ENCODE measurements at places on chromosomes 16 and 17.

- peak; percentile 14 for DNase-seq
Observed at GRCh38 chr17:66494023-66494803, 191.8 kb downstream of the PRKCA start.

DNA sequence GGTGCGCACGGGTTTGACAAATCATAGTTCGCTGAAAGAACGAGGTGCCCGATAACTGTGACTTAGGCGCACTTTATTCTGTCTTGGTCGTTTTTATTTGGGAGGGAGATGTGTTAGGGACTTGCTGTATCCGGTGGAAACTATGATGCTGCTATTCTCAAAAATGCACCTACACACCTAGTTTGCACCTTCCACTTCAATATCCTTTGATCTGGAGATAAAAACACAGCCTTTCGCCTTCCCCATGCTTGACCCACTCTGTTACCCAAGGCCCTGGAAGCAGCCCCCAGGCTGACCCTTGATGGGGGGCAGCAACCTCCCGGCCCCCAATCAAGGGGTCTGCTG, 15.0 kb upstream of the FOXF1 start:
- no peak for DNase-seq

DNA sequence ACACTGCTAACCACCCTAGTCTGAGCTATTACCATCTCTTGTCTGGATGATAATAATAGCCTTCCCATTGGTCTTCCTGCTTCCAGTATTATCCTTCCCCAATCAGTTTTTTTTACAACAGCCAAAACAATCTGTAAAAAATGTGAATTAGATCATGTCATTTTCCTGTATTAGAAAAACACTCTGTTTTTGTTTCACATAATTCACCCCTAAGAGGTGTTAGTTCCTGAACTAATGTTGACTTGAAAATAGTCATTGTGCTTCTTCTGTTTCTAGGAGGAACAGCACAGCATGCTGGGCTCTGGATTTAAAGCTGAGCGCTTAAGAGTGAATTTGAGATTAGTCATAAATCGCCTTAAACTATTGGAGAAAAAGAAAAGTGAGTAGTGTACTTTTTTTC, 20.0 kb downstream of the IST1 start:
- no peak for DNase-seq

GRCh38 chr17:4711661-4712181, 1.3 kb downstream of the ARRB2 start:
- DNase-seq, result no peak

DNA sequence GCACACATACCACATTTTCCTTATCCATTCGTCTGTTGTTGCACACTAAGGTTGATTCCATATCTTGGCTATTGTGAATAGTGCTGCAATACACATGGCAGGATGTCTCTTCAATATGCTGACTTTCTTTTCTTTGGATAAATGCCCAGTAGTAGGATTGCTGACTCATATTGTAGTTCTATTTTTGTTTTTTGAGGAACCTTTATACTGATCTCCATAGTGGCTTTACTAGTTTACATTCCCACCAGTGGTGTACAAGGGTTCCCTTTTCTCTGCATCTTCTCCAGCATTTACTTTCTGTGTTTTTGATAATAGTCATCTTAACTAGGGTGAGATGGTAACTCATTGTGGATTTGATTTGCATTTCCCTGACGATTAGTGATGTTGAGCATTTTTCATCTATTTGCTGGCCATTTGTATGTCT, 118.1 kb downstream of the STXBP4 start:
- DNase-seq, result peak; percentile 6

GRCh38 chr17:48724251-48725003, 1.4 kb downstream of the PRAC2 start:
- DNase-seq, result no peak

GRCh38 chr17:77684803-77685798, 273.4 kb upstream of the TNRC6C start:
- DNase-seq, result no peak

GRCh38 chr17:83173914-83174361, 94.5 kb downstream of the METRNL start:
- no peak for DNase-seq

- peak; percentile 44 for DNase-seq
Observed at GRCh38 chr17:10072556-10073425, 125.6 kb downstream of the GAS7 start.

- DNase-seq, result no peak
Observed at GRCh38 chr17:62134397-62134796, 69.3 kb upstream of the MED13 start.

DNA sequence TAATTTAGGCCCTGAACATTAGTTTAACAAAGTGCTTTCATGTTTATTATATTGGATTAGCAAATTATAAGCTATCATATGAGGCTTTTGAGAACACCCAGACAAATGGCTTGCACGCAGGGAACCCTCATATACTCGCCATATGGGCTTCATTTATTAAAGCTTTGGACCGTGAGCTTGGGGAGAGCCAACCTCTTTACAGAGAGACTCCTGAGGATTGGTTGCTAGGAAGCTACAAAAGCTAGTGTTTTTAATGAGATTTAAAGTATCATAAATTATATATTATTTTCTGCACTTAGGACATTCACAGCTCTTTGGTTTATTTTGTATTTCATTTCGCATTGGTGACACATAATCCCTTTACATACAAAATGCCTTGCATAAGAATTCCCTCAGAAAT, 193.8 kb upstream of the TOX3 start:
- DNase-seq, result no peak

DNA sequence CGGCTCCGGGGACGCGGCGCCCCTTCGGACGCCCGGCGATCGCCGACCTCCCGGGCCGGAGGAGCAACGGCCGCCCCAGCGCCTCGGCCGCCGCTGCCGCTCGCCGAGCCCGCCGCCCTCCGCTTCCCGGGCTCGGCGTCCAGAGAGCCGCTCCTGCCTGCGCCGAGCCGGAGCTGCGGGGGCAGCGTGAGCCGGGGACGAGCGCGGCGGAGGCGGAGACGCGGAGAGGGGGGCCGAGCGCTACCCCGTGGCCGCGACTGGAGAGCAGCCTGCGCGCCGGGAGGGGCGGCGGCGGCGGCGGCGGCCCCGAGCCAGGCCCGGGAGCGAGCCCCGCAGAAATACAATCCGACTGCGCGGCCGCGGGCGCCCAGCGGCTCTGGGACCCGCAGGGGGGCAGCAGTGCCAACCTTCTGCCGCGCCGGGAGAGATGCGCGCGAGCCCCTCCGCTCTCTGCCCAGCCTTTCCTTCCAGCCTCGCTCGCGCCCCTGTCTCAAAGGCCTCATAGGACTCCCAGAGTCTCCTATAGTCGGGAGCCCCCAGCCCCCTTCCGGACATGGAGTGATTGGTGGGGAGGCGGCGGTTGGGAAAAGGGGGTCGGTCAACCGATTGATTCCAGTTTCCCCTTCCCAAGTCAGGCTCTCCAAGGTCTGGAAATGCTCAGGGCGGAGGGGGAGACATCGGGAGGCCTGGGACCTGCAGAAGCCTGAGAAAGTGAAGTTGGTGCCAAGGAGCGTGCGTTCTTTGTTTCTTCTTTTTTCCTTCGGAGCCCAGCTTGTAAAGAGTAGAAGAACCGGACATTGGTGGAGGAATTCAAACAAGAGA, 1.0 kb upstream of the SDK2 start:
- DNase-seq, result peak; percentile 22

- no peak for DNase-seq
Observed at GRCh38 chr17:76599694-76600460, 14.2 kb upstream of the ST6GALNAC2 start.

DNA sequence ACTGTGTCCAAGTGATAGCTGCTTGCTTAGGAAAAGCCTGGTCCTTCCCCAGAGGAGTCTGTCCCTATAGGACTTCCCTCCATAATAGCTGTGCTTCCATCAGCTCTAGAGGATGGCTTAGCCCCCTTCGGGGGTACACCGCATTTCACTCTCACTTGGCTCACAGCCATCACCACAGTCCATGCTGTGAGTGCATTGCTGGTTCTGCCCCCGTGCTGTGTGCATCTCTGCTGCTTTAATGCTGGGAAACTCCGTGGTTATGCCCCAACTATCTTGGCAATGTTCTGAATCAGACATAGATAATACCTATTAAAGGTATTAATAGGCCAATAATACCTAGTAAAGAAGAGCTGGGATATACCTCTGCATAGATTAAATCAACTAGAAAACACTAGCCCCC, 58.3 kb downstream of the SIAH1 start:
- DNase-seq, result no peak

- no peak for DNase-seq
Observed at GRCh38 chr16:53892155-53892554, 188.2 kb downstream of the FTO start.

GRCh38 chr16:66899945-66900710, 18.6 kb downstream of the CDH16 start:
- no peak for DNase-seq

GRCh38 chr16:66961914-66962313, 848 bp downstream of the CES3 start:
- DNase-seq, result no peak

- no peak for DNase-seq
Observed at GRCh38 chr16:67207249-67208091, 8.5 kb downstream of the ELMO3 start.

DNA sequence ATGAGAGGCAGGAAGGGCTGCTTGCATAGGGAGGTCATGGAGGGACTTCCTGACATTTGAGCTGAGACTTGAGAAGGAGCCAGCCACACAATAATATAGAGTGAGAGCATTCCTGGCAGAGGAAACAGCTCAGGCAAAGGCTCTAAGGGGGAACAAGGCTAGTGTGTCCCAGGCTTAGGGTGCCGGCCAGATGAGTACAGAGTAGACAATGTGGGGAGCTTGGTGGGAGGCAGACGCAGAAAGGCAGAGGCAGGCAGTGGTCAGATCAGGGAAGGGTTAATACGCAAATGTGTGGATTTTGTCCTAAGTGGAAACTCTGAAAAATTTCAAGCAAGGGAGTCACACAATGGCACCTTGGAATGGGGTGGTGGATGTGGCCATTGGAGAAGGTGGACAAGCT, 31.3 kb downstream of the CD300LB start:
- no peak for DNase-seq

DNA sequence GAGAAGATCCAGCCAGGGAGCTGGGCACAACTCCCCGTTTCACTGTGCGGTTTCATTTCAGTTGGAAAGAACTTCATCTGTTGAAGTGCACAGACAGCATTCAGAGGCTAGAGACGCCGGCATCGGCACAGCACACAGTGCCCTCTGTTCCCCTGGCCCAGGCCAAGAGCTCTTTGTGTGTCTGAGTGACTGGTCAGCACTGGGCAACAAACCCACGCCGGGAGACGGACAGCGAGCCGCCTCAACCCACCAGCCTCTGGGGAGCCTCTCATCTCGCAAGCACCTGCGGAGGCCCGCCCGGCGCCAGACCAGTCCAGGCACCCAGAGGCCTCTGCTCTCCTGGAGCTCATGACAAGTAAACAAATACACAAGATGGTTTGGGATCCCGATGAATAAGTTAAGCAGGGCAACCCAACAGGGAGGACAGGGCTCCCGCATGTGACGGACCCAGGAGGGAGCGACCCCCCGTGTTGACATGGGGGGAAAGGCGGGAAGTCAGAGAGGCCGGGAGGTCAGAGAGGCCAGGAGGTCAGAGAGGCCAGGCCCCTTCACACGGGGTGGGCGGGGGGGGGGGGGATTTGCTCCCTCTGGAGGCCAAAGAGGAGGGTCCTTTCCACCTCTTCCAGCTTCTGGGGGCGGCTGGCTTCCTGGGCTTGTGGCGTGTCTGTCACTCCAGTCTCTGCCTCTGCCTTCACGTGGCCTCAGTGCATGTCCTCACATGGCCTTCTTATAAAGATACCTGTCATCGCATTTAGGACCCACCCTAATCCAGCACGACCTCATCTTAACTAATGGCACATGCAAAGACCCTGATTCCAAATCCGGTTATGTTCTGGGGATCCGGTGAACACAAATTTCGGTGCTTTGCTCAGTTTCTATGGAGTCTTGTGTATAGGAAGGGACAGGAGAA, 25.8 kb upstream of the KLHDC4 start:
- DNase-seq, result no peak

DNA sequence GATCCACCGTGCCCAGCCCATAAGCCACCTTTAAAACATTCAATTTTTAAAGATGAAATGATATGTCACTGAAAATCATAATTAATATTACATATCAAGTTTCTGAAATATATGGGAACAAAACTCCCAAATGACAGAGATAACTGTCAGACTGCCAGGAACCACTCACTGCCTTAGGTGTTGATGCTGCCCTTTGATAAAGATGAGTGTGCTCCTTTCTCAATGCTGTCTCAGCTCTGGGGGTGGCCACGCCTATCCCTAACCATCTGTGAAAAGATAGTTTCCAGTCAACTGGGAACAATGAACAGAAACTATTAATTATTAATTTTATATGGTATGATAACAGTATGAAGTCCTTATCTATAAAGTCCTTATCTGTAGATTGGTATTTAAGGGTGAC, 177.7 kb downstream of the MYO1D start:
- DNase-seq, result no peak

- DNase-seq, result no peak
Observed at GRCh38 chr16:52577130-52577706, 30.3 kb upstream of the TOX3 start.

- no peak for DNase-seq
Observed at GRCh38 chr17:79950306-79950705, 85.4 kb downstream of the TBC1D16 start.

DNA sequence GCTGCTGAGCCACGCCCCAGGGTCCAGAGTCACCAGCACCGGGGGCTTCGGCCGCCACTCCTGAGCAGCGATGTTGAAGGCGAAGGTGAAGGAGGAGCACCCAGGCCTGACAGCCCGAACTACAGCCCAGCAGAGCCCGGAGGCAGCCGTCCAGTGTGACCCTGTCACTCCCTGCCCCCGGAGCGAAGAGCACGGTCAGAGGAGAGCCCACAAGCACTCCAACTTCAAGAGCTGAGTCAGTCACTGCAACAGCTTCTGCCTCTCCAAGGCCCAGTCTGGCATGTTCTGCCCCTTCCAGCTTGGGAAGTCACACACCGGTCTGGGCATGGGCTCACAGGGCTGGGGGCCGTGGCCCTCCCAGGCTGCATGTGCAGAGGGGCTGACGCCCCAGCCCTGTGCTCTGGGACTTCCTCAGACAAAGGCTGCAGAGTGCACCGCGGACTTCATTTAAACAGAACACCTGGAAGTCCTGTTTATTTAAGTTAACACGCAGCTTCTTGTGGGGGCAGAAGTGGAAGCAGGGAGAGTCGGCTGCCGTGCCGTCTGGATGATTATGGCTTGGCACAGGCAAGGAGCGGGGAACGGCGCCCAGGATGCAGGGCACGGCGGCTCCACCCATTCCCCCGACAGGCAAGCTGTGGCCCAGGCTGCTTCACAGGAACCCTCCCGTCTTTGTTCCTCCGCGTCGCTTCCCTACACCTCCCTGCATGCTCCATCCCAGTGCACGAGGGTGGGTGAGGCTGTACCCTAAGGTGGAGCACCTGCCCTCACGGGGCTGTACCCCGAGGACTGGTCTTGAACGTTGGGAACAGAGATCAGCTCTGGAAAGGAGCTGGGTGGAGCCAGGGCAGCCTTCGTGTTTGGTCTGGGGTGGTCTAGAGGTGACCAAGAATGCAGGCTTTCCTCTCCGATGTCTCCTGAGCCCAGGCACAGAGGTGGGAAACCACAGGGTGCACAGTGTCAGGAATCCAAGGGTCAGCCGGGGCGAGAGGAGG, 68.9 kb upstream of the METRNL start:
- DNase-seq, result no peak

GRCh38 chr17:72710202-72710601, 382.3 kb downstream of the SLC39A11 start:
- DNase-seq, result peak; percentile 76

GRCh38 chr17:75113798-75114551, 4.2 kb downstream of the ARMC7 start:
- DNase-seq, result no peak

All from epithelial cell of prostate (primary cell).